IPS DF 19.7 (cell line): ENCODE measurements at places on chromosomes 13 and 19.

- no peak for DNase-seq
Observed at GRCh38 chr13:46334035-46334822, 52.8 kb downstream of the RUBCNL start.

- DNase-seq = no peak
Observed at GRCh38 chr13:67538906-67539305, 308.8 kb upstream of the PCDH9 start.

DNA sequence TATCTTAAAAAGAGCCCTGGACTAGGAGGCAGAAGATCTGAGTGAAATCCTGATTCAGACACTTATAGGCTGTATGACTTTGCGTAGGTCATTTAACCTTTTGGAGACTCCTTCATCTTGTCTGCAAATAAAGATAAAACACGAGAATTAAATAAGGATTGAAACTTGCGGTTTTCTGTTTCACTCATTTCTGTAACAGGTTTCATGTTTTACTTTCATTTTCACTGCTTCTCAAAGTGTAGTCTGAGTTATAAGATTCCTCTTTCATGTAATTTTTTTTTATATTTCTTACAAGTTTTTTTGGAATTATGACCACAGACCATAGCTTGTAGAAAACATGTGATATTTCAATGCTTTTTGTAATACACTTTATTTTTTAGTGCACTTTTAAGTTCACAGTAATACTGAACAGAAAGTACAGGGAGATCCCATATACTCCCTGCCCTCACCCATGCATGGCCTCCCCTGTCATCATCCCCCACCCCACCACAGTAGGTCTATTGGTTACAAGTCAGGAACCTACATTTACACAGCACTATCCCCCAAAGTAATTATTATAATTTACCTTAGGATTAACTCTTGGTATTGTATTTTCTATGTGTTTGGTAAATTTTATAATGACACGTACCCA is 174.6 kb downstream of the ITGBL1 start:
- DNase-seq = no peak

DNA sequence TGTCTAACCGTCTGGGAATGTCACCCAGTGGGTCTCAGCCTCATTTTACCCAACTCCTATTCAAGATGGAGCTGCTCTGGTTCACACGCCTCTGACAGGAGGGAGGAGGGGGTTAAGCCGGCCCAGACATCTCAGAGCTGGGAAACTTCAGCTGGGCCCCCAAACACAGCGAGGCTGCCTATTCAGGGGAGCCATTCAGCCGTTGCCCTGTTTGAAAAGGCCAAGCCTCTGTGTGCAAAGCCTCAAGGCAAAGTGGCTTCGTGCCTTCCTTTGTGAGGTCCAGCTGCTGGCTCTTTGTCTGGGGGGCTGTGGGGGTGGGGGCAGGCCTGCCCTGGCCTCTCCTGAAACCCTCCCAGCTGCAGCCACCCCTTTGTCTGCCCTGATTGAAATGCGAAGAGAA is 147.4 kb downstream of the PTPRS start:
- DNase-seq = peak; percentile 50

DNA sequence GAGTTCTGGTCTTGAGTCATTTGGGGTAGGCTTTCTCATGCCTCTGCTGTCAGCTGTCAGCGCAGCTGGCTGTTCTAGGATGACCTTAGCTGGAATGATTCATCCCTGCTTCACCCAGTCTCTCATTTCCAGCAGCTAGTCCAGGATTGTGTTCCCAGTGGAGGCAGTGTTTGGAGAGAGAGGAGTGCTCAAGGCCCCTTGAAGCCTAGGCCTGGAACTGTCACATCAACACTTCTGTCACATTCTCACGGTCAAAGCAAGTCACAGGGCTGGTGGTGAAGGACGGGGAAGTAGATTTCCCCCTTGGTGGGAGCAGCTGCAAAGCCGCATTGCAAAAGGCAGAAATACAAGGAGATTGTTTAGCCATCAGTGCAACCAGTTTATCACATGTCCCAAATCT is 15.2 kb downstream of the TPT1 start:
- no peak for DNase-seq
